ENCODE measurements at places on chromosomes 13 and 19. TPM values are rescaled to one million over a fixed set of nuclear protein-coding genes. Genes with fewer than 3 reads are reported as not detected.
A peak's percentile ranks its signal among the peaks of the same experiment; 100 is the strongest.

DNA sequence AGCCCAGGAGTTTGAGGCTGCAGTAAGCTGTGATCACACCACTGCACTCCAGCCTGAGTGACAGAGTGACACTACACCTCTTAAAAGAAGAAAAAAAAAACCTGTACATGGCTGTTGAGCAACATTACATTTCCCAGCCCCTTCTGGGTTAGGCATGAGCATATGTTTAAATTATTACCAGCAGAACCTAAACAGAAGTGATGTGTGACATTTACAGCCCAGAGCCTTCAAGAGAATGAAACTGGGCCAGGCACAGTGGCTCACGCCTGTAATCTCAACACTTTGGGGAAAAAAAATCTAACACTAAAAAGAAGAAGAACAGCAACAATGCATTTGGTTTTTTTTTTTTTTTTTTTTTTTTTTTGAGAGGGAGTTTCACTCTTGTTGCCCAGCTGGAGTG, 38.3 kb downstream of the MRPS31 start:
- no peak for DNase-seq

GRCh38 chr19:38060331-38060730, 153.3 kb downstream of the SIPA1L3 start:
- no peak for DNase-seq

DNA sequence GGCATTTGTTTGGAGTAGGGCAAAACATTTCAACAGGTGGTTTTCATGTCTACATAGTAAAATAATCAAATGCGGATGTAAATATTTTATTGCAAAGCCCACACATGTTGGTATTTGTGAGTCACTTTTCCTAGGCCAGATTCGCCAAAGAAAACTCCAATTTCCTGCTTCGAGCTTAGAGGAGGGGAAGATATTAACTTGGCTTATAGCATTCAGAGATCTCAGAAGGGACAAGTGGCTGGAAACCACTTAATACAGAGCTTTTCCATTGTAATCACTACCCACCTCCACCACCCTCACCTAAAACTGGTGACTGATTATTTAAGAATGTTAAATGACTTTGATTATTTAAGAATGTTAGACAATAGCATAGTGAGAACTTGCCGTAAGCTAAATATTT, 530.6 kb upstream of the SPRY2 start:
- no peak for DNase-seq

GRCh38 chr19:7509625-7510024, 6.3 kb upstream of the ZNF358 start:
- no peak for DNase-seq

GRCh38 chr19:30689474-30689873, 317.3 kb downstream of the ZNF536 start:
- DNase-seq: no peak

DNA sequence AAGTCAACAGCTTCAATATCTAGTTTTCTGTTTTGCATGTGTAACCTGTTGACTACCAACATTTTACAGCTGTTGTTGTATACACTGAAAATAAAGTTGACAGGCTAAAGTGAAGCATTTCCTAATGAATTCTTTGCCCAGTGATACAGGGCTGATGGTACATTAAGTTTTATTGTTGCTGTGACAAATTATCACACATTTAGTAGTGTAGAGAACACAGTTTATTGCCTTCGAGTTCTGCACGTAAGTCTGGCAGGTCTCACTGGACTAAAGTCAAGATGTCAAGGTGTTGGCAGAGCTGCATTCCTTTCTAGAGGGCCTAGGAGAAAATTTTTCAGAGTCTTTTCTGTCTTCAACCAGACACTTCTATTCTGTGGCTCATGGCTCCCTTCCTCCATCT, 184.2 kb downstream of the SLITRK6 start:
- DNase-seq: no peak

GRCh38 chr13:23950736-23951510, 53.6 kb upstream of the C1QTNF9B start:
- no peak for DNase-seq

DNA sequence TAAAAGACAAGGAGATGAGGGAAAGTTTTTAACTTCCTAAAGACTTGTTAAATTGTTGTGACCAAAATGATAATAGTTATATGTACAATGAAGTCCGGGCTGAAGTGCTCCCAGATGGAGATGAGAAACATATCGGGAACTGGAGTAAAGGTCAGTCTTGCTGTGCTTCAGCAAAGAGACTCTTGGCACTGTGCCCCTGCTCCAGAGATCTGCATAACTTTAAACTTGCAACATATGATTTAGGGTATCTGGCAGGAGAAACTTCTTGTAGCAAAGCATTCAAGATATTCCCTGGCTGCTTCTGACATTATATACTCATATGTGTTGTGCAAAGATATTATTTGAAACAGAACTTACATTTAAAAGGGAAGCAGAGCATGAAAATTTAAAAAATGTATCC, 786.6 kb upstream of the SLITRK6 start:
- DNase-seq: peak; percentile 1

Gene OR7D2
- polyA plus RNA-seq: not detected

Gene COPE
- polyA plus RNA-seq: 161 TPM

Gene HRC
- polyA plus RNA-seq: 0.07 TPM

Gene MEIS3
- 51.3 TPM for polyA plus RNA-seq

Gene ANGPTL8
- not detected for polyA plus RNA-seq

Gene LRRC63
- not detected for polyA plus RNA-seq
